Spleen (tissue), 13 donors: ENCODE measurements at places on chromosomes 6 and 20. TPM values are rescaled to one million over a fixed set of nuclear protein-coding genes. Genes with fewer than 3 reads are reported as not detected.

The TCP11 gene
- total RNA-seq = not detected

The DEFB118 gene
- not detected for total RNA-seq

The EYA2 gene
- total RNA-seq = 0.26 TPM

The TFAP2B gene
- total RNA-seq = not detected

The PRKN gene
- total RNA-seq = 10.2 TPM

The CSE1L gene
- total RNA-seq = 33.7 TPM

The MLIP gene
- total RNA-seq = not detected

The KHDRBS2 gene
- total RNA-seq = 11.7 TPM

The TNNC2 gene
- total RNA-seq = 0.54 TPM

The HLA-DMB gene
- 144 TPM for total RNA-seq

The SLC22A16 gene
- not detected for total RNA-seq

The DEFB132 gene
- not detected for total RNA-seq

The WTAP gene
- 100 TPM for total RNA-seq

The ZNF334 gene
- total RNA-seq = 1.8 TPM

The LY6G5C gene
- total RNA-seq = 5.5 TPM

The SERAC1 gene
- 3.8 TPM for total RNA-seq

The KCNG1 gene
- 3.4 TPM for total RNA-seq

The SNX14 gene
- 149 TPM for total RNA-seq

DNA sequence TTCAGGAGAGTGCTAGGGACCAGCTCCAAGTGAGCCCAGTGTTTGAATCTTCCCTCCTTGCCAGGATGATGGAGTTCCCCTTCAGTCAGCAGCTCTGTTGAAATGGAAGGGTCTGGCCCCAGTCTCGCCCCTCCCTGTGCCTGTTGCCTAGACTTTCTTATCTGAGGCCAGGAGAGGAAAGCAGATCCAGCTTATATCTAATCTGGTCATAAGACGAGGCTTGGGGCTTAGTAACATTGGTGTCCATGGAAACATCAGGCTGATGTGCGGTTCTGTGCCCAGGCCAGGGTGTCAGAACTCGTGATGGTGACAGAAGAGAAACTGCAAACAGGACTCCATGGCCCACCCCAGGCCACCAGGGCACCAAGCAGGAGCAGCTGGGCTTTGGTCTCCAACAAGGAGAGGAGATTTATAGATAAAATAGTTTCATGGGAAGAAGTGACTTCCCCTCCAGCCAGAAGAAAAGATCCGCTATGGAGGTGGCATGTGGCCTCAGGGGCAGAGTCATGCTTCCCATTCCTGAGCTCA, 9.8 kb downstream of the MAS1L start:
- no peak for DNase-seq

DNA sequence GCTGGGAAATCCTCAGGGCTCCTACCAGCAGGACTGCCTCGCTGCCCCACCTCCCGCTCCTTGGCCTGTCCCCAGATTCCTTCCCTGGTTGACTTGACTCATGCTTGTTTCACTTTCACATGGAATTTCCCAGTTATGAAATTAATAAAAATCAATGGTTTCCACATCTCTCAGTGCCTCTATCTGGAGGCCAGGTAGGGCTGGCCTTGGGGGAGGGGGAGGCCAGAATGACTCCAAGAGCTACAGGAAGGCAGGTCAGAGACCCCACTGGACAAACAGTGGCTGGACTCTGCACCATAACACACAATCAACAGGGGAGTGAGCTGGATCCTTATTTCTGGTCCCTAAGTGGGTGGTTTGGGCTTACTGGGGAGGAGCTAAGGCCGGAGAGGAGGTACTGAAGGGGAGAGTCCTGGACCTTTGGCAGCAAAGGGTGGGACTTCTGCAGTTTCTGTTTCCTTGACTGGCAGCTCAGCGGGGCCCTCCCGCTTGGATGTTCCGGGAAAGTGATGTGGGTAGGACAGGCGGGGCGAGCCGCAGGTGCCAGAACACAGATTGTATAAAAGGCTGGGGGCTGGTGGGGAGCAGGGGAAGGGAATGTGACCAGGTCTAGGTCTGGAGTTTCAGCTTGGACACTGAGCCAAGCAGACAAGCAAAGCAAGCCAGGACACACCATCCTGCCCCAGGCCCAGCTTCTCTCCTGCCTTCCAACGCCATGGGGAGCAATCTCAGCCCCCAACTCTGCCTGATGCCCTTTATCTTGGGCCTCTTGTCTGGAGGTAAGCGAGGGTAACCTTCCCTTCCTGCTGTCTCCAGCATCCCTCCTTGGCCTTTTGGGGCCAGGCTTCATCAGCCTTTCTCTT, at the start of gene CFB:
TSS of gene CFB (plus strand) at position 589 of the 863 bp plus-strand sequence. CDS start at position 716, 127 bp downstream.
- DNase-seq = peak; percentile 70

- DNase-seq = no peak
These were observed 171.2 kb upstream of the SULF2 start for GRCh38 chr20:47956268-47956995.

GRCh38 chr6:2589171-2589661, 161.5 kb downstream of the MYLK4 start:
- no peak for DNase-seq

- no peak for DNase-seq
These were observed 7.1 kb downstream of the PRIM2 start for GRCh38 chr6:57324538-57324937.

GRCh38 chr20:35030136-35030535, 62.5 kb downstream of the TRPC4AP start:
- DNase-seq = no peak

- DNase-seq = no peak
These were observed 29.6 kb downstream of the MDN1 start for GRCh38 chr6:89789980-89790379.

DNA sequence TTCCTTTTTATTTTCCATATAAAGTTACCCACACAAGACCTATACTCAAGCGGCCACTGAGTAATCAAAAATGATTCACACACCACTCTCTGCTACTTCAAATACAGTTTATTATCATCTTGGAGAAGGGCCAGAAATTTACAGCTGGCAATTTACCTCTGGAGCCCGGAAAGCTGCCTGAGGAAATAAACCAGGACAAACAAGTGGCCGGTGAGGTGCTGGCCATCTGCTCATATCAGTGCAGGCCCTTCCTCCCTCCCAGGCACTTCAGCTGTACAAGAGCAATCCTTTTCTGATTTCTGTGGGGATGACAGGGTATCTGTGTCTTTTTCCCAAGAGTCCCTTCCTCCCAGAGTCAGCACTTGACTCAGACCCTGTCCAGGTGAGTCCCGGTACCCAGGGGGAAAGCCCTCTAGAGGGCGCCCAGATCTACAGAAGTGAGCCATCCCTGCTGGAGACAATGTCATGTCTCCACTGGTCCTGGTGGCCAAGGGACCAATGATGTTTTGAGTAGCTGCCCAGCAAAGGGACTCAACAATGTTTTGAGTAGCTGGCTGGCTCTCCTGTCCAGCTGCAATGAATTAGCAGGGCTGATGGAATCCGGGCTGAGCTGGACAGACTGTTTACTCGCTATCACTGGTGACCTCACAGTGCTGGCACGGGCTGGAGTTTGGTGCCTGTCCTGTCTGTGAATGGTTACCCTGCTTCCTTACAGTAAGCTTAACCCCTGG, 23.6 kb downstream of the LRP11 start:
- DNase-seq = no peak

DNA sequence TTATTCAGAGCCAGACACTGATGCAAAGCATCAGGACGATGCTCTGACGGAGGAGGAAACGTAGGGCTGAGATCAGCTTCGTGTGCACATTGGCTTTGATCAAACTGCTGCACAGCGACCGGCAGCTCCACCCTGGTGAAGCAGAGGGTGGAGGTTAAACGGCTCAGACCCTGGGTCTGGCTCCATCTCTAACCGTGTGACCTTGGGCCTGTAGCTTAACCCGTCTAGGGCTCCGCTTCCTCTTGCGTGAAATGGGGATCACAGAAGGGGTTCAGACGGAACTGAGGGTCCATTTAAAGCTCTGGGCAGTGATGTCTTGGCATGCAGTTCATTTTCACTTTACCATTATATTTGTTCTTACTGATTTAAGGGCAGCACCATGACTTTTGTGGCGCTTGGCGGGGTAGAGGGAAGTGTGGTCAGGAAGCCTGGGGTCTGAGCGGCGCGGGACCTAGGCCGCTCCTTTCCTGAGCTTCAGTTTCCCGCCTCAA, 644 bp downstream of the RBL1 start:
- peak; percentile 76 for DNase-seq

DNA sequence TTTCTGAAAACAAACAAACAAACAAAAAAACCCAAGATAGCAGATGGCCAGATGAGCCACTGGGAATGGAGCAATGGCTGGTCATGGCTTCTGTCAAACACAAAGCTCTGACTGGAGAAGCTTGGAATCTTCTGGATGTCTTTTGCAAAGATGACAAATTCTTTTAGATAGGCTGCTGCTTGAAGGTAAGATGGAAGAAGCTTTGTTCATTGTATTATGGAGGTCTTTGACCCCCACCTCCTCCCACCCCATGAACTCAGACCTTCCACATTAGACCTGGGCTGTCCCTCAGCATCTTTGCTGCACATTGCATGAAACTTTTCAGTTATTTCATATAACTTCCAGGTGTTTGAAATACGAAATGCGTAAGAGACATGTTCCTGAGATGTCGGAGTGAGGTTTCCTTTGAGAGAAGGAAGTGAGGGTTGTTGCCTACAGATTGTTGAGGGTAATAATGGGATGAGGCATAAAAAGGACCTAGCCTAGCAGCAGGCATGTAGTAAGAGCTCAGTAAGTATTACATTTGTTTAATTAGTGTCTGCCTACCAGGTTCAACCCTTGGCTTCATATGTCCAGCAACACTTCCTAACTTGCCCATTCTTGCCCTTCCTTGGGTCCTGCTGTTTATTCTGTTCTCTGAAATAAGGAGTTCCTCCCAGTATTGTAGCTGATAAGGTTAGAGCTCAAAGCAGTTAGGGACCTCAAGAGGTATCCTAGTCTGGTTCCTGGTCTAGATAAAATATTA, 51.4 kb upstream of the IER3 start:
- DNase-seq = no peak

- DNase-seq = no peak
These were observed 2.8 kb downstream of the PDE10A start for GRCh38 chr6:165659945-165660856.

- no peak for DNase-seq
These were observed 24.2 kb downstream of the NAPB start for GRCh38 chr20:23396950-23397627.

- DNase-seq = no peak
These were observed 61.7 kb downstream of the CDH22 start for GRCh38 chr20:46246559-46246958.

DNA sequence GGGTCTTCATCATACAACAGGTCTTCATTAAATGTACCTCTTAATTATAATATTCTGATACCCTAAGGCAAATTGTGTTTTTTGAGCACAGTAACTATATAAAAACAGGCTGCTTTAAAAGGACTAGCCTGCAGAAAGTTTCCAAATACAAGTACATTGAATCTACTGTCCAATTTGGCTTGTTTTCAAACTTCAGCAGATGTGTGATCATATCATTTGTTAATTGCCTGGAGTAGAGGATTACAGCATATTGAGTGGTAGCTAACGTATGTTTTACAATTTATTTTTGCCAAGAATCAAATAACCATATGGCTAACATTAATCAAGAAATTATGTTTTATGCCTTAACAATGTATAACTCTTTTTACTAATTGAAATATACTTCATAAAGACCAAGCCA, 12.6 kb downstream of the TINAG start:
- DNase-seq = no peak

GRCh38 chr6:149917679-149918078, 5.2 kb downstream of the RAET1G start:
- DNase-seq = peak; percentile 19

DNA sequence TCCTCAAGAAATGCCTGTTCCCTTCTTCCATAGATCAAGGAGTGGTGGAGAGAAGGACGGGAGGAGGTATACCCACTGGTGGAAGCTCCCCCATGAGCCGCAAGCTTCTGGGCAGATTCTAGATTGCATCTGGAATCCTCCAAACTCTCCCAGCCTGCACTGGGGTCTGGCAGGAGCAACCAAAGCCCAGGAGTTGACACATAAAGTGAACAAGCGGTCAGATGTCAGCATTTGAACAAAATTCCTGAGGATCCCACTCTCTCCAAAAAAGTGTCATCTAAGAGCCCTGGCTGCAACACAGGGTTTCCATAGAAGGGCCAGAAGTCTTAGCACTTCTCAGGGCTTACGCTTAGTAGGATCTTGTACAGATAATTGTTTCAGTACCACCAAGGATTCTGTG, 88.2 kb downstream of the KCNB1 start:
- peak; percentile 6 for DNase-seq

DNA sequence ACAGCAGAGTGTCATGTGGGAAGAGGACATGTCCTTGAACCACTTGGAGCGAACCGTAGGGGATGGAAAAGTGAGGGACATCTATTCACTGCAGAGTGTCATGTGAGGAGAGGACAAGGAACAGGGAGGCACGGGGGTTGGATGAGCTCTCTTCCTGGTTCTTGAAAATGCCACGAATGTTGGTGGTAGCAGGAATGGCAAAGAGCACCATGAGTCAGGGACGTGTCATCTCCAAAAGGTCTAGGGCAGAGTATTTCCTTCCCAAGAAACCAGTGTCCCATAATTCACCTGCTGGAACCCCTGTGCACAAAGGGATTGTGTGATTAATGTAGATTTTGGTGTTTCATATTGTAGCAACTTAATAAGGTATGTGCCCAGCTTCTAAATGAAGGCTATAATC, 136.8 kb downstream of the BFSP1 start:
- DNase-seq = no peak

GRCh38 chr20:16113736-16114135, 459.5 kb downstream of the KIF16B start:
- no peak for DNase-seq

- DNase-seq = no peak
These were observed 23.6 kb downstream of the ENPP1 start for GRCh38 chr6:131831392-131831791.

DNA sequence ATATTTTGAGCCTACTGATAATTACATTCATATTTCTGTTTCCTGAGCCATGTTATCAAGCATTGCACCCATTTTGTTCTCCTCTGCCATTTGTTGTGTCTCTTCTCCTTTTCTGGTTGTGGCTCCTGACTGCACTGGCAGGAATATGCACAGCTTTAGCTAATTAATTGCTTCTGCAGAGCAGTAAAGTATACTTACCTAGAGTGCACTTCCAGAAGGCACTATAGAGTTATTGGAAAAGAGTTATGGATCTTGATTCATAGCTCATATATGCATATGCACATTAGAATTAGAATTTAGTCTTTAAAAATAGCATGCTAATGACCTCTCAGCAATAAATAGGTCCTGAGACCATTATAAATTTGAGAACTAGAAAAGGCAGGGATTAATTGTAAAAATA, 262.6 kb downstream of the NKAIN2 start:
- DNase-seq = no peak
